H1 (cell line): ENCODE measurements at places on chromosomes 6 and 20. TPM values are rescaled to one million over a fixed set of nuclear protein-coding genes. Genes with fewer than 3 reads are reported as not detected.

PPP1R14C gene
- 0.13 and 0.30 TPM in 2 replicates for polyA plus RNA-seq

EPHA7 gene
- polyA plus RNA-seq = 0.74 and 1.3 TPM in 2 replicates

MMUT gene
- polyA plus RNA-seq = 3.0 and 5.2 TPM in 2 replicates

SDCBP2 gene
- polyA plus RNA-seq = 5.9 and 6.7 TPM in 2 replicates

RIMS4 gene
- 13.3 and 18.9 TPM in 2 replicates for polyA plus RNA-seq

HLA-F gene
- polyA plus RNA-seq = 8.9 and 11.7 TPM in 2 replicates

HTR1B gene
- 1.4 and 1.7 TPM in 2 replicates for polyA plus RNA-seq

PLCB4 gene
- 2.6 and 3.2 TPM in 2 replicates for polyA plus RNA-seq

KCNQ5 gene
- polyA plus RNA-seq = 0.36 and 0.83 TPM in 2 replicates

PRR18 gene
- polyA plus RNA-seq = 0.08 and 0.16 TPM in 2 replicates

RCAN2 gene
- polyA plus RNA-seq = 3.6 and 5.0 TPM in 2 replicates

ZKSCAN3 gene
- 2.7 TPM in 2 replicates for polyA plus RNA-seq

AGPAT4 gene
- 13.5 and 14.5 TPM in 2 replicates for polyA plus RNA-seq

ANKEF1 gene
- 1.8 and 2.8 TPM in 2 replicates for polyA plus RNA-seq

XKR7 gene
- 2.4 TPM in 2 replicates for polyA plus RNA-seq

L3MBTL3 gene
- polyA plus RNA-seq = 3.7 and 3.9 TPM in 2 replicates

HNF4A gene
- 0.03 TPM in 1 of 2 replicates, not detected in the other for polyA plus RNA-seq

TSBP1 gene
- not detected in 2 replicates for polyA plus RNA-seq

TMEM170B gene
- 0.63 and 0.80 TPM in 2 replicates for polyA plus RNA-seq

SLC22A1 gene
- 0.12 and 0.16 TPM in 2 replicates for polyA plus RNA-seq

KCNB1 gene
- 0.47 and 0.67 TPM in 2 replicates for polyA plus RNA-seq

SASH1 gene
- 6.0 and 6.9 TPM in 2 replicates for polyA plus RNA-seq

OVOL2 gene
- 11.0 and 15.1 TPM in 2 replicates for polyA plus RNA-seq

SLC17A3 gene
- polyA plus RNA-seq = not detected in 2 replicates

OPRL1 gene
- 0.98 and 2.0 TPM in 2 replicates for polyA plus RNA-seq

BTN1A1 gene
- polyA plus RNA-seq = 0.22 and 0.35 TPM in 2 replicates

UBE2C gene
- 312 and 326 TPM in 2 replicates for polyA plus RNA-seq

BPIFB6 gene
- not detected in 2 replicates for polyA plus RNA-seq

TPMT gene
- polyA plus RNA-seq = 7.9 and 12.3 TPM in 2 replicates

GMPR gene
- polyA plus RNA-seq = 1.2 and 1.7 TPM in 2 replicates

TMEM244 gene
- polyA plus RNA-seq = not detected in 2 replicates

KHDC1L gene
- polyA plus RNA-seq = 0.14 TPM in 1 of 2 replicates, not detected in the other

SLC35D3 gene
- polyA plus RNA-seq = 0.27 and 0.74 TPM in 2 replicates

SLC26A8 gene
- polyA plus RNA-seq = 0.57 and 0.86 TPM in 2 replicates

FOXS1 gene
- 0.45 and 0.47 TPM in 2 replicates for polyA plus RNA-seq

CLPSL2 gene
- polyA plus RNA-seq = 3.2 and 3.4 TPM in 2 replicates

FAM209B gene
- polyA plus RNA-seq = 0.29 TPM in 1 of 2 replicates, not detected in the other

R3HDML gene
- 0.06 TPM in 1 of 2 replicates, not detected in the other for polyA plus RNA-seq

CALHM4 gene
- polyA plus RNA-seq = not detected in 2 replicates
